Globus pallidus (tissue), 1 donor: ENCODE measurements at places on chromosomes 5 and 9.

DNA sequence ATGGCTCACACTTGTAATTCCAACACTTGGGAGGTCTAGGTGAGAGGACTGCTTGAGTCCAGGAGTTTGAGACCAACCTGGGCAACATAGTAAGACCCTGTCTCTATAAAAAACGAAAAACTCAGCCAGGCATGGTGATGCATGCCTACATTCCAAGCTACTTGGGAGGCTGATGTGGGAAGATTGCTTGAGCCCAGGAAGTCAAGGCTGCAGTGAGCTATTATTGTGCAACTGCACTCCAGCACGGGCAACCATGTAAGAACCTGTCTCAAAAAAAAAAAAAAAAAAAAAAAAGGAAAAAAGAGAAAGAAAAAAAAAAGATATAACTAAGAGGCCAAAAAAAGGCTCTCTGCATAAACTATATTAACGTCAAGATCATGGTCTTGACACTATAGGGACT lies 27.3 kb downstream of the GIN1 start:
- no peak for DNase-seq

- DNase-seq = no peak
Measured at GRCh38 chr5:109191153-109191558, 218.6 kb downstream of the PJA2 start.

DNA sequence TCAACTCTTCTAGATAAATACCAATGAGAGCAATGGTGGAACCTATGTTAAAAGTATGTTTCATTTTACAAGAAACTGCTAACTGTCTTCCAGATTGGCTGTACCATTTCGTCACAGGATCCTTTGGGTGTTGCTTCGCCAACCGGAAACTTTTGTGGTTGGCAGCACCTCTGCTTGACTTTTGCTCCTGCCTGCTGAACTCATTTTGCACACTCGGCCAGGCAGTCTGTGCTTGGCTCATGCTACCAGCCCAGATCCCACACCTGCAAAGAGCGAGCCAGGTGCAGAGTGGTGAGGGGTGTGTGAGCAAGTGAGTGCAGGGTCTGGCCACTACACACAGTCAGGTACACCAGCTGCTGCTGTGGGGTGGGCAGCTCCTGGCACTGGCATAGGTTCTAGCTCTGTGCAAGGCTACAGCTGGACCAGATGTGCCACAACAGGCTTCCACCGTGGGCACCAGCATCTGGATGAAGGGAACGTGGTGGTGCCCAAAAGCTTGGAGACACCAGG lies 422.3 kb downstream of the PRR16 start:
- no peak for DNase-seq

GRCh38 chr5:159641371-159642039 lies 274.8 kb upstream of the ADRA1B start:
- DNase-seq = no peak
